ENCODE measurements at places on chromosomes 11 and 22.

DNA sequence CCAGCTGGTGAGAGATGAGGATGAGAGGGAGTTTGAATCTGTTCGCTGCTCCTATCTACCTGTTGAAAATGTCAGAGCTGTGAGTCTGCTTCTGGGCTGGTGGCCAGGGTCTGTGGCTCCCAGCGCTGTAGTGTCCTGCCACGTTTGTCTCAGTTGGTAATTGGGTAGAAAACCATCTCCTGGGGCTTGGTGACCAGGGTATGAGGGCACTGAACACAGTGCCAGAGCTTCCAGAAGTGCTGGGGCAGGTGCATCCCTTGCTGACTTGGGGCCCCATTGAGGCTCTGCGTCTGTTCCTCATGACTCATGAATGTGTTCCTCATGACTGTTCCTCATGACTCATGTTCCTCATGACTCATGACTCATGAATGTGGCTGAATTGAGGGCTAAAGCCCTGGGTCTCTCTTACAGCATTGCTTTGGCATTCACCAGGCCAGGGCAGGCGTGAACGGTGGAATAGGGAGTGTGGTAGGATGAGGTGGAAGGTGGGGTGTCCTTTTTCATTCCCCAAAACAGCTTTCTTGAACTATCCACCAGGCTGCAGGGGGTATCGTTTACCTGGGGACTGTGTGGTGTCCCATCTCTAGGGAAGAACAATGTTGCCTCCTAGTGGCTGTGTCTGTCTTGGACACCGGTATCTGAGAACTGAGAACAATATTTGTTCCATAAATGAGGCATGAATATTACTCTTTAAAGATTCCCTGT, 139.5 kb downstream of the COMMD9 start:
- DNase-seq: peak; percentile 98

DNA sequence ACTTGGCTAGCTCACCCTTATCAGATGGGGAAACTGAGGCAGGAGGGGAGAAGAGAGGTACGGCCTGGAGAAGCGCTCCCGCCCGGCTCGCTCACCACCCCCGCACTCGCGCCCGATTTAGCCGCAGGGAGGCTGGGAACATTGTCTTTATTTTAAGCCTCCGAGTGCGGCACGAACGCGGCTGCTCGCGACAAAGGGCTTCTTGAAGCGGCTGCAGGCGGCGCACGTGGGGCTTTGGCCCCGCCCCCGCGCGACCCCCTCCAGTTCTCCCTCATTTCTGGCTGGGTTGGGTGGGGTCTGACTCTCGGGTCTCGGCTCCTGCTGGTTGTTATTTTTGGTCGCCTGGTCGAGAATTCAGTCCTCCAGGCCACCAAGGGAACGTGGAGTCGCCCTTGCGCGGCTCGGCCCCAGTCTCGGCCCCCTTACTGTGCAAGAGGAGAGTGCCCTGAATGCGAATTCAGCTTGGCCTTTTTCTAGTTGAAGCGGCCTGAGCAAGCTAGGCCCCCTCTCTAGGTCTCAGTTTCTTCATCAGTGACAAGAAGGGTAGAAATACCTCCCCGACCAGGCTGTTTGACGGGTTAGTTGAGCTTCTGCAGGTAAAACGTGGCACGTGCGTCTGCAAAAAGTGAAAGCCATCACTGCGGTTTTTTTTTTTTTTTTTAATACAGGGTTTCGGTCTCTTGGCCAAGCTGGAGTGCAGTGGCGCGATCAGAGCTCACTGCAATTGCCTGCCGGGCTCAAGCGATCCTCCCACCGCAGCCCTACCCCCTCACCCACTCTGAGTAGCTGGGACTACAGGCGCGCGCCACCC, 2.6 kb upstream of the CHRM1 start:
- DNase-seq: no peak

GRCh38 chr11:7219491-7219890, 32.2 kb upstream of the SYT9 start:
- no peak for DNase-seq

- DNase-seq: no peak
Observed at GRCh38 chr11:68821670-68822069, 20.0 kb downstream of the CPT1A start.

- DNase-seq: no peak
Observed at GRCh38 chr11:825366-826226, 2.1 kb upstream of the CRACR2B start.

DNA sequence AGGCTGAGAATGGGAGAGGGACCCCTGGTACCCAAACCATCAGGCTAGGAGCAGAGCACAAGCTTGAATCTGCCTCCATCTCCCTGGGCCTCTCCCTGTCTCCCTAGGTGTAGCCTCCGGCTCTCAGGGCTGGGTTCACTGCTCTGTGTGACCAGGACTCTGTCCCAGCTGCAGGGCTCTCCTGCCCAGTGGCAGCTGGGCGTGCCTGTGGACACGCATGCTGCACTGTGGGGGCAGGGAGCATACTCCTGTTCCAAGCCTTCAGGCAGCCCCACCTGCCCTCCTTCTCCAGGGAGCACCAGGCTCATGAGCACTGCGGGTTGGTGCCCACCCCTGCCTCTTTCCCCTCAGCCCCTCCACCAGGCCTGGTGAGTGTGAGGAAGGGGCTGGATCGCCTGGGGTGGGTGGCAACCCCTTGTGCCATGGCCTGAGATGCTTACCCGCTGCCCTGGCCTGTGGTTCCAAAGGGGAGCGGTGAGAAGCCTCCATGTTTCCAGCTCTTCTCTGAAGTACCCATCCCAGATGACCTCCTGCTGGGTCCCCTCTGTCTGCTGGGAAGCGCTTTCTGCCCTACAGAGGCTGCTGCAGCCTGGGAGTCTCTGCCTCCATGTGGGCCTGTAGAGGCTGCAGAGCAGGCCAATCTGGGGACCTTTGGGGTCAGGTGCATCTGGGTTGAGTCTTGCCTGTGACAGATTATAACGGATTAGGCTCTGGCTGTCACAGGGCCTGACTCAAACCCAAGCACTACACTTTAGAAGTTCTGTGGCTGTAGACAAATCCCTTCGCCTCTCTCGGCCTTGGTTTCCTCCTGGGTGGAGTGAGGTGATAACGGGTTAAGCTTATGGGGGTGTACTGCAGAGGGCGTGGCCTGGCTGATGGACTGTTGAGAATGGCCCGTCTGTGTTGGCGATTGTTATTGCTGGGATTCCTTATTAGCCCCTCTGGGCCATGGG, 43.7 kb downstream of the WNT11 start:
- no peak for DNase-seq

DNA sequence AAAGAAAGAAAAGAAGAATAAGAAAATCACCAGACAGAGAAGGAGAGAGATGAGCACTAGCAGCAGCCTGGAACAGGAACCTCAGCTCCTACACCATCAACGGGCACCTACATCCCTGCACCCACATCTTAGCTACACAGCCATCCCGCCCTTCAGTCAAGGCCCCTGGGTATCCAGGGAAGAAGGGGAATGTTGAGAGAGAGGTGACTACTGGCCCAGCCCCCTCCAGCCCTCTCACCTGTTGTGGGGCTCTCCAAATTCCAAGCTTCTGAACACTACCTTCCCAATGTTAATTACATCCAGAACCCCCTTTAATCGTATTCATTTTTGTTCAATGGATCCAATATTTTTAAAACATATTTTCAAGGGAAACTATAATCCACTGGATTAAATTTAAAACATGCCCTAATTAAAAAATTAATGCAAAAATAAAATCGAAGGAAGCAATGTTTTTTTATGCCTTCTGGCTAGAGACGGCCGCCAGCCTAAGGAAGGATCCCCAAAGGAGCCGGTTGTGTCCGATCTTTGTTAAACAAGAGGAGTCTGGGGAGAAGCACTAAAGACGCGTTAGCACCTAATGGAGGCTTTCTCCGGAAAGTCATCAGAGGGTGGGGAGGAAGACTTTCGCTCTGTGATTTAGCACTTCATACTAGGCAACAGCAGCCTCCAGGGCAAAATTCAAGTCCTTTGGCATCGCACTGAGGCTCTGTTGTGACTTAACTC, 9.5 kb downstream of the TPST2 start:
- no peak for DNase-seq

DNA sequence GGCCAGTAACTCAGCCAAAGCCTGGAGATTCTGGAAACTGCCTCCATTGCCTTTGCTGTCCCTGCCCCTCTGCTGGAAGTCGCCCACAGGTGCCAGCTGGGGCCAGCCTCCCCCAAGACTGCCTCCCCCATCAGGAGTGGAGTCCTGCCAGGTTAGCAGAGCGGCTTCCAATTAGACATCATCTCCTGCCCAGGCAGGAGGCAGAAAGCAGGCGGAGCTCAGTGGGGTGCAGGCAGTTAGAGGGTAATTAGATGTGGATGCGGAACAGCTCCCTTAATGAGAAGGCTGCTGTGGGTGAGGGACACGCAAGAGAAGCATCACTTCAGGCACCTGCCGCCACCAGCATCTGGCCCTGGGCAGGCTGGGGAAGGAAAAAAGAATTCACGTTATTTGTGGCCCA, 90.9 kb upstream of the TP53I11 start:
- no peak for DNase-seq

DNA sequence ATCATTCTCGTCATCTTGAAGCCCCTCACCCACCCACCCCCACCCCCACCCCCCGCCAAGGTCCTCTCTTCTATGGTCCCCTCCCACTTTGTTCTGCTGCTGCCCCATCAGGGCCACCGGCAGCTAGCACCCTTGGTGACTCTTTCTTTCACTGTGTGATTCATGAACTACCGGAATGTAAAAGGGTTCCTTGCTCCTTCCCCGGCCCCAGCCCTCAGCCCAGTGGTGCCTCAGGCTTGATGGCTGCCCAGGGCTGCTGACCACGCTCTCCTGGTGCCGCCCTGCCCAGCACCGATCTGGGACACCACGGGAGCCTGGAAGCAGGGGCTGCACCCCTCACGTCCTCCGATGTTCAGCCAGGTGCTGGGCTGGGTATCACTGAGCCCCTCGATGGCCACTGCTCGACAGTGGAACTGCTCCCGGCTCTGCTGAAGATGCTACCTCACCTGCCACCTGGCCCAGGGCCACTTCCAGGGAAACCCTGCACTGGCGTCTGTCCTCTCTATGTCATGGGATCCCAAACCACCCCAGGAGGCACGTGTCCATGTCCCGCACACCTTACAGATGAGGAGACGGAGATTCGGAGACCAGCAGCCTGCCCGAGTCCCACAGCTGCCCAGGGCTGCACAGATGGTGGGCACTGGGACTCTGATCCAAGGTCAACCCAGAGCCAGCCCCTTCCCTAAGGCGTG, 39.7 kb downstream of the IGLL5 start:
- DNase-seq: no peak

GRCh38 chr22:47173535-47174021, 411.1 kb downstream of the TBC1D22A start:
- no peak for DNase-seq

DNA sequence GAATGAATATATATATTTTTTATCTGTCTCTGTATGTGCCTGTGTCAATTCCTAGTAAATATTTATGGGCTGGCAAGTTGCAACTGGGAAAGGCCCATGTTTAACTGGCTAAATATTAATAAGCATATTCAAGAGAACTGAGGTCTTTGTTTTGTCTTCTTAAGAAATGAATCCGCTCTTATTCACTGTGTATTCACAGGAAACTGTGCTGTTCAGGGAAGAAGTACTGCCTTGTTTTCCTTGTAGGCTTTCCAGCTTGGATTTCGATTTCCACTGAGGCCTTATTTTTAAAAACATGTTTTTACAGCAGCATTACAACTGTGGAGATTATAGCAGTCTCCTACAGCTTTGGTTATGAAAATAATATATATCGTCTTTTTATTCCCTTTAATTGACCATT, 64.7 kb downstream of the LDLRAD3 start:
- peak; percentile 47 for DNase-seq

- peak; percentile 92 for DNase-seq
Observed at GRCh38 chr11:87421422-87421821, 383.7 kb downstream of the TMEM135 start.
